ENCODE measurements at places on chromosomes 11 and 22.

- no peak for DNase-seq
These were observed 33.8 kb upstream of the SPON1 start for GRCh38 chr11:13928566-13929251.

- no peak for DNase-seq
These were observed 26.7 kb upstream of the PRSS23 start for GRCh38 chr11:86773513-86774252.

DNA sequence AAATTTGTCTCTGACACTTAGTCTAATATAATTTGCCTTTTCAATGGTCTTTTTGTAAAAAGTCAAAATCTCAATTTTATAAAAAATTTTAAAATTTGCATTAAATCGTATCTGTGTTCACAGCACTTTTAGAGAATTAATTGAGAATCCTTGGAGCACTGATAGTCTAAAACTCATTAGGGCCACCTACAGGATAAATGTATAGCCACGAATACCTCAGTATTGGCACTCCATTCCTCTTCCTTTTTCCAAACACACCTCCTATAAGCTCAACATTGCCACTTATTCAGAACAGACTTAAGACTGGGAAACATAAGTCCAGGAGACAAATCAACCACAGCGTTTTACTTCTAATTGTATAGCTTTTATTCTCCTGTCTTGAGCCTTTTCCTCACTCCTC, 776.0 kb upstream of the ARHGAP42 start:
- DNase-seq = no peak

- DNase-seq = no peak
These were observed 496.2 kb upstream of the CCDC90B start for GRCh38 chr11:83782329-83782728.

DNA sequence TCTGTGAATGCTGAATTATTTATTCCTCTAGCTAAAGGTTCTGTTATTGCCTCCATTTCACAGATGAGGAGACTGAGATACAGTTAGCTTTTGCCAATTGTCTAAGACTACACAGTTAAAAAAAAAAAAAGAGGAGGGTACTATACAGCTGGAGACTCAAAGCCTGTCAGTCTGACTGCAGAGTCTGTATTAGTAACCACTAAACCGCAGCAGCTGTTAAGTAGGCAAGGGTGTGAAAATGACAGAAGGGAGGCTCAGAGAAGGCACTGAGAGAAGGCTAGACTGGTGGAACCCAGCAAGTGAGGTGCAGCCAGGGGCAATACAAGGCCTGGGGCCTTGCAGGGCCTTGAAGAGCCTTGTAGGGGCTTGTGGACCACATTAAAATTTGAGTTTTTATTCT, 181.2 kb downstream of the CSNK2A3 start:
- no peak for DNase-seq

GRCh38 chr11:48879256-48879655, 104.4 kb downstream of the TRIM51G start:
- DNase-seq = no peak

DNA sequence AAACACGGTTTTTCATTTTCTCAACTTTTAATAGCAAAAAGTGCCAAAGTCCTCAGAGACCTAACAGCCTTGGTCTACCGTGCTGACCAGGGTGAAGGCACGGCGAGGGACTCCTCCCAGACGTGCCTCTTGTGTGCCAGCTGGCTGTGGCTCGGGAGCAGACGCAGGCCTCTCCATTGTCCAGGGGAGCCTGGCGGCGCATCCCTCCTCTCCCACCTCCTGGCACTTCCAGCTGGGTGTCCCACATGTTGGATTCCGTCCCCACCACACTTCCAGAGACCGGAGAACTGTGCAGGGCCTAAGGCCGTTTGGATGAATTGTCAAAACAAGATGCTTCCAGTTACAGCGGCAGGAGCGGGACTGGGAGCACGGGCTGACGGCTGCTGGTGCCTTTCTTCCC, 11.6 kb downstream of the CDPF1 start:
- no peak for DNase-seq

DNA sequence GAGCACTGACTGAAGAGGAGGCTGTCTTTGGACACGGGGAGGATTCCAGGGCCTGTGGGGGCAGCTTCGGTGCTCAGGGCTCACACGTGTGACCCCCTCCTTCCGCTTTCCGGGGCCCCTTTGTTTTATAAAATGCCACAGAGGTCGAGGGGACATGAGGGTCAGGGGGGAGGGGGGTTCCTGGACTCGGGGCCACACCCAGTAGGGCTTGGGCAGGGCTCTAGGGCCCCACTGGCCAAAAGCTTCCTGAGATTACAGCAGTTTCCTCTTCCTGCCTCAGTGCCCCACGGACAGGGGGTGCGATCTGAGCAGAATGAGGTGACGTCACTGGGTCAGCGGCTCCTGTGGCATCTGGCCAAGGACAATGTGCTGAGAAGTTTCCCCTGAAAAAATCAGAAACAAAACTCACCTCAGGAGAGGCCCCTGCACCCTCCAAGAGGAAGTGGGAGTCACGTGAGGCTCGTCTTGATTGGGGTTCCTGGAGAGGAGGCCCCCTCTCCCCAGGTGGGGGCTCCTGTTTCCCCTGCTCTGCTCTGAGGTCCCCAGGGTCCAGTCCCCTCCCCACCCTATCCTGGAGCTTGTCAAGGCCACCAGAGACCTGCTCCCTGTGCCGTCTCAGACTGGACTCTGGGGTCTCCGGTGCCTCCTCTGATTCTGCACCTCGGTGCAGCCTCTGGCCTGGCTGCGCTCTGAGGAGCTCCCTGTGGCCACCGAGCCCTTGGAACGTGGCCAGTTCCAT, 6.4 kb upstream of the IFITM3 start:
- DNase-seq = peak; percentile 37

- no peak for DNase-seq
These were observed 4.5 kb upstream of the TP53I11 start for GRCh38 chr11:44955015-44955738.

DNA sequence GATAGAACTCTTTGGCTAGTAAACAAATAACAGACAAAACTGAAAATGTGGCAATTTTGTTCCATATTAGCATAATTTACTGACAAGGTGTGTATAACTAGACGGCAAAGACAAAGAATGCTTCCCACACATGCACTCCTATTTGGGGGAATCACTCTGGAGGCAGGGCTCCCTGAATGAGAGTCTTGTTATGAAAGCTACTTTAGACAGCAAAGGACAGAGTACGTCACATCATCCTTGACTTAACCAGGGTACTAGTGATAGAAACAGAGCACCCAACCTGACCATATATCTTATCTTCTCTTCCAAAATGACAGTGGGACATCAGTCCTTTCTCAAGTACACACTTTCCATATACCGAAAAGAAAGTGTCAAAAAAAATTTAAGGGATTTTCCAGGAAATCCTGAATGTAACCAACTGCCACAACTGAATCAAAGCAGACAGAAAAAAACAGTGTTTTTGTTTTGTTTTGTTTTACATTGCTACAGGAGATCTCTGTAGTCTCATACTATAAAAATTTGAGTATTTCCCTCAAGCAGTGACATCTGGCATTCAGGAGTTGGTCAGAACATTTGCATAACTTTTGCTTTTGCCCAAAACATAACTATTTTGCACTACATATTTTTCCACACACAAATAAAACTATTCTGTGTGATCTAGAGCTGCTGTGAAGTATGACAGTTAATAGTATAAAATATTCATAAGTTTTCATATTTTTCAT, 98.9 kb downstream of the ARHGAP20 start:
- no peak for DNase-seq

GRCh38 chr22:22207845-22208564, 36.6 kb upstream of the VPREB1 start:
- peak; percentile 27 for DNase-seq

DNA sequence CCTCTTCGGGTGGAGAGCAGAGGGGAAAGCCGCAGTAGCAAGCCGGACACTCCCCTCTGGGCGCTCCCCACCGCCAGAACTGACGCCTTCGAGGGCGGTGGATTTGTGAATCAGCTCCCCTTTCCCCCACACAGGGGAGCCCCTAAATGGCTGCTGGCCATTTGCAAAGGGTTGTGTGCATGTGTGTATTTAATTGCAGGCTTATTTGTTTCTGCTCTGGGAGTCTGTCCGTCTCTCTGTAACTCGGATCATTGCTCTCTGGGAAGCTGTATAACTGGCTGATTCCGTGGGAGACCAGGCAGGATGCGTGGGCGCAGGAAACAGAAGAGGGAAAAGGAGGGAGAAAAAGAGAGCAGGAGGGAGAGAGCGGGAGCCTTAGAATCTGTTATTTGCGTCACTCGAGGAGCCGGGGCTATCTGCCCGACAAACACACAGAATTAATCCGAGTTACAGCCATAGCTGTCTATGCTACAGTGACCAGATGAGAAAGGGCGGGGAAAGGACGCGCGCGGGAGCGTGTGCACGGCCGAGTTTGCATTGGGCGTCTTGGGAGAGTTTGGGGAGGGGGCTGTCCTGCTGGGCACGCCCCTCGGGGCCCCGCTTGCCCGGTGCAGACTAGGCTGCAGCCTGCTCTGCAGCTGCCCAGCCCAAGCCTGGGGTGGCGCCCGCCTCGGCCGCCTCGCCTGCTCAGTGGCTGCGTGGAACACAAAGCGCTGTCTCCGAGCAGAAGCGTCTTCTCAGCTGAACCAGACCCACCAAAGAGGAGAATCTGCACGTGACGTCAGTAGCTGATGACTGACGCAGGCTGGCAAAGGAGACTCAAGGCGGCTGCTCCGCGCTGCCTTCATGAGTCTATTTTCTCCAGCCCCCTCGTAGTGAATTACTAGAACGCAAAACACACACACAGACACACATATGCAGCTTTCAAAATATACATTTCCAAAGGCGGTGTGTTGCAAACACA, 105.3 kb upstream of the HSD17B12 start:
- DNase-seq = peak; percentile 7

All from midbrain (tissue), 1 donor.